Naive thymus-derived CD4-positive, alpha-beta T cell (primary cell): ENCODE measurements at places on chromosomes 7 and 10. TPM values are rescaled to one million over a fixed set of nuclear protein-coding genes. Genes with fewer than 3 reads are reported as not detected.

Gene ATAD1
- total RNA-seq = 53.4 TPM

GRCh38 chr7:87148332-87148955 is 3.8 kb upstream of the DMTF1 start:
- no peaks in the 10 kb centered on the region for H3K36me3 ChIP-seq
- no peak overlapping the region for H3K27ac ChIP-seq
- DNase-seq = no peak

GRCh38 chr7:143040209-143040715 is 11.9 kb upstream of the OR6V1 start:
- no peaks in the 10 kb centered on the region for H3K36me3 ChIP-seq
- no peak overlapping the region for H3K4me3 ChIP-seq
- DNase-seq = no peak
- H3K4me1 ChIP-seq = no peaks in the 10 kb centered on the region

DNA sequence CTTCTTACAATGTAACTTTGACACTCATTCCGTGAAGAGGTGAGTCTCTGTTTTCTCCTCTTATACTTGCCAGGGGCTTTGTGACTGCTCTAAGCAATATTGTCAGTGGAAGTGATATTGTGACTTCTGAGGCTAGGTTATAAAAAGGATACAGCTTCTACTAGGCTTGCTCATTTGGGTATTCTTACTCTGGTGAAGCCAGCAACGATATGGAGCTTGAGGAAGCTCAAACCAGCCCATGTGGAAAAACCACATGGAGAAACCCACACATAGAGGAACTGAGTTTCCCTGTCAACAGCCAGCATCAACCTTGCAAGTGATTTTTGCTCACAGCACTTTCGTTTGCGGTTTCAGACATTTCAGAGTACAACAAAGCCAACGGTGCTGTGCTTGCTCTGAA is 149.6 kb upstream of the SEMA3E start:
- H3K36me3 ChIP-seq = no peaks in the 10 kb centered on the region
- no peak overlapping the region for H3K27ac ChIP-seq
- DNase-seq = no peak
- H3K4me3 ChIP-seq = no peak overlapping the region
- H3K27me3 ChIP-seq = no peaks in the 10 kb centered on the region

Gene PON1
- not detected for total RNA-seq

GRCh38 chr10:6200734-6201515 is 1.8 kb upstream of the PFKFB3 start:
- DNase-seq = peak; percentile 47
- H3K27me3 ChIP-seq = no peaks in the 10 kb centered on the region
- peak overlapping the region; percentile 64 for H3K4me3 ChIP-seq
- no peaks in the 10 kb centered on the region for H3K36me3 ChIP-seq
- peaks cover 12% of the 10 kb centered on the region for H3K4me1 ChIP-seq

- H3K4me3 ChIP-seq = no peak overlapping the region
- H3K4me1 ChIP-seq = no peaks in the 10 kb centered on the region
- no peaks in the 10 kb centered on the region for H3K36me3 ChIP-seq
- no peaks in the 10 kb centered on the region for H3K27me3 ChIP-seq
- no peak for DNase-seq
Observed at GRCh38 chr10:6721480-6721879, 141.4 kb upstream of the PRKCQ start.

DNA sequence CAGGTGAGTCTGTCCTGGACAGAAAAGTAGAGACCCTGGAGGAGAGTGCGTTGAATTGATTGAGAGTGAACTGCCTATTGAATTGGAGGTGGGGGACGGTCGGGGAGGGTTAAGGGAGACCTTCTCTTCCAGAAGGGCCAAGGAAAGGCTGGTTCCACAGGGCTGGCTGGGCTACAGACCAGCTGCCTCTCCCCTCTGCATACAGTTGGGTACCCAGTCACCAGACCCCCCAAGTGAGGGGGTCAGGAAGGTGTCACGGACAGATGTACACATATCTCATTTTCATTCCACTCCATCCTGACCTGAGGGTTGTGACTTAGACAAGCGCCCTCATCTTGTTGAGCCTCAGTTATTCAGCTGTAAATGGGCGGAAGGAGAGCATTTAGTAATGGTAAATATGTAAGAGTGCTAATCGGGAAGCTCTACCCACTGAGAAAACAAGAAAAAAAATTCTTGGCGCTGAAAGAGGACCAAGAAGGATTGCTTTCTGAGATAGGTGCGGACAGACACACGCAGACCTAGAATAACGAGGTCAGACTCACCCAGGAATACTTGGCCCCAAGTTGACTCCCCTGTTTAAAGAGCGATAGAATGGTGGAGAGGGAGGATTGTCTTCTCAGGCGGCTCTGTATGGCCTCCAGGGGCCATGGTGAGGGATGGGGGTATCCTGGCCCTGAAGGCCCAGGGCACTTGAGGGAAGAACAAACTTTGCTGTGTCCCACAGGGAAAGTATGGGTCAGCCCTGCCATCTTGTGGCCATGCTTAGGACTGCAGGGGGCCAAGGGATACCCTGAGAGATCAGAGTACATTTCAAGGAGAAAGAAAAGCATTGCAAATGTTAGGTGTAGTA is 7.2 kb upstream of the MBL2 start:
- DNase-seq = no peak
- H3K27me3 ChIP-seq = no peaks in the 10 kb centered on the region
- no peaks in the 10 kb centered on the region for H3K4me1 ChIP-seq
- no peaks in the 10 kb centered on the region for H3K36me3 ChIP-seq
- H3K4me3 ChIP-seq = no peak overlapping the region
- H3K27ac ChIP-seq = no peak overlapping the region

Gene KEL
- total RNA-seq = 0.44 and 0.92 TPM in 2 replicates

DNA sequence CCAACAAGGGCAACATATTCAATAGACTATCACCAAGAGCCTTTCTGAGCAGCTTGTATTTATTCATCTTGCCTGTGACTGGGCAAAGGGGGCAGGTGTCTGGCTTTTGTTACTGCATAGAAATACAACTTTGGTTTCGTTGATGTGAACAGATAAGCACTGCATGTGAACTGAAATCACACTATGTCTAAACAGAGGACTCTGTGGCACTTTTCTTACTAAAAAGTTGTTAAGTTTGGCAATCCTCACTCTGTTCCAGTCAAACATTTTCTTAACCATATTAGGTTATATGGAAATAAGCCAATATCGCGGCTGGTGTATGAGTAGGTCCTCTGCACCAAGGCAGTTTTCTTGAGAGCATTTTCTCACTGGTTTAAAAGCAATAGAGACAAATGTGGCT is 48.5 kb downstream of the CALD1 start:
- no peak overlapping the region for H3K4me3 ChIP-seq
- H3K4me1 ChIP-seq = no peaks in the 10 kb centered on the region
- no peaks in the 10 kb centered on the region for H3K36me3 ChIP-seq
- no peaks in the 10 kb centered on the region for H3K27me3 ChIP-seq

Gene NAT16
- total RNA-seq = not detected

DNA sequence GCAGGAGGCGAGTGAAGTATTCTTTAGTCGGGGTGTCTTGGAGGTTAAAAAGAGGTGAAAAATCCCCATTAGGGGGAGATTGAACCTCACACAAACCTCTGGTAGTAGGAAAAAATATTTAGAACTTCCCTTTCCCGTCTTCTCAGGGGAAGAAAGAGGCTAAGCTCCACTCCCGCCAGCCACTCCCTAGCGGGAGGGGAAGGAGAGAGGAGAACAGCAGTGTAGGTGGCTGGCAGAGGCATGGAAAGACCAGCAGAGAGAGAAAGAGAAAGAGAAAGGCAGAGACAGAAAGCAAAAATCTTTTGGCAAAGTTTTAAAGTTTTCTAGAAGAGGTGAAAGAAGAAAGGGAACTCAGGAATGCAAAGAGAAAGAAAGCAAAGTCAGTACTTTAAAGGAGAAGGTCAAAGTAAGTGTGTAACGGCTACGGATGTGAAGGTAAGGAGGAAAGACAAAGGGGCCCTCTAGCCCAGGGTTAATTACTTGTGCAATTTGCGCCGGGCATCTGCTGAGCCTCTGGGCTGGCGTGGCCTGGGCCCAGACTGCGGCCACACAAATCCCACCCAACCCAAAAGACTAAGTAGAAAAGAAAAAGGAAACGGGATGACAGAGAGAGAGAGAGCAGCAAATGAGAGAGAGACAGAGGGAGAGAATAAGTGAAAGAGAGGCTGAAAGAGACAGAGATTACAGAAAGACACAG is 72.3 kb upstream of the ZNF746 start:
- no peak overlapping the region for H3K4me3 ChIP-seq
- no peak overlapping the region for H3K27ac ChIP-seq
- no peaks in the 10 kb centered on the region for H3K27me3 ChIP-seq
- H3K36me3 ChIP-seq = no peaks in the 10 kb centered on the region
- no peaks in the 10 kb centered on the region for H3K4me1 ChIP-seq

GRCh38 chr7:105268056-105268455 is 120.7 kb downstream of the SRPK2 start:
- DNase-seq = no peak
- H3K27me3 ChIP-seq = no peaks in the 10 kb centered on the region
- peak overlapping the region; percentile 69 for H3K27ac ChIP-seq

GRCh38 chr7:52120912-52121311 is 804.3 kb upstream of the COBL start:
- no peak overlapping the region for H3K27ac ChIP-seq
- H3K36me3 ChIP-seq = no peaks in the 10 kb centered on the region
- no peak for DNase-seq
- H3K27me3 ChIP-seq = no peaks in the 10 kb centered on the region

Gene CALY
- total RNA-seq = 5.1 TPM

GRCh38 chr10:70786799-70787415 is 1.7 kb upstream of the TBATA start:
- H3K36me3 ChIP-seq = no peaks in the 10 kb centered on the region
- no peak overlapping the region for H3K27ac ChIP-seq
- no peak overlapping the region for H3K4me3 ChIP-seq
- DNase-seq = no peak
- no peaks in the 10 kb centered on the region for H3K4me1 ChIP-seq

GRCh38 chr7:66505531-66506451 is 122.9 kb upstream of the KCTD7 start:
- no peak overlapping the region for H3K4me3 ChIP-seq
- no peak overlapping the region for H3K27ac ChIP-seq
- no peak for DNase-seq
- H3K27me3 ChIP-seq = no peaks in the 10 kb centered on the region
- H3K4me1 ChIP-seq = peaks cover 7% of the 10 kb centered on the region

GRCh38 chr7:86328801-86329433 is 314.8 kb upstream of the GRM3 start:
- H3K27me3 ChIP-seq = no peaks in the 10 kb centered on the region
- no peak for DNase-seq
- H3K36me3 ChIP-seq = no peaks in the 10 kb centered on the region
- no peak overlapping the region for H3K27ac ChIP-seq
- no peak overlapping the region for H3K4me3 ChIP-seq

Gene BTBD16
- not detected for total RNA-seq

DNA sequence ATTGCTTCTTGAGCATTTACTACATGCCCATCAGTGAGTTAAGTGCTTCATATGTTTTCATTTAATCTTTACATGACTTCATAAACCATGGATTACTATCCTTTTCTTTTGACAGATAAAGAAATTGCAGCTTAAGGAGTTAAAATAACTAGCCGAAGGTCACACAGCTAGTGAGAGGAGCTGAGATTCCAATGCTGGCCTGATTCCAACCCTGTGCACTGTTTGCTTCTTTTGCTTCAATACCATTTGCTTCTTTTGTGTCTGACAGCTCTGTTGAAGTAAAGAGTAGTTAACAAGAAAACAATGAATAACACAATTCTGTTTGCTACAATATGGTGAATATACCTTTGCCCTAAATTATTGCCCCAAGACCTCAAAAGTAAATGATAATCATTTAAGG is 132.4 kb downstream of the GRM3 start:
- no peak overlapping the region for H3K27ac ChIP-seq
- no peaks in the 10 kb centered on the region for H3K4me1 ChIP-seq
- H3K4me3 ChIP-seq = no peak overlapping the region
- DNase-seq = no peak
- no peaks in the 10 kb centered on the region for H3K36me3 ChIP-seq

DNA sequence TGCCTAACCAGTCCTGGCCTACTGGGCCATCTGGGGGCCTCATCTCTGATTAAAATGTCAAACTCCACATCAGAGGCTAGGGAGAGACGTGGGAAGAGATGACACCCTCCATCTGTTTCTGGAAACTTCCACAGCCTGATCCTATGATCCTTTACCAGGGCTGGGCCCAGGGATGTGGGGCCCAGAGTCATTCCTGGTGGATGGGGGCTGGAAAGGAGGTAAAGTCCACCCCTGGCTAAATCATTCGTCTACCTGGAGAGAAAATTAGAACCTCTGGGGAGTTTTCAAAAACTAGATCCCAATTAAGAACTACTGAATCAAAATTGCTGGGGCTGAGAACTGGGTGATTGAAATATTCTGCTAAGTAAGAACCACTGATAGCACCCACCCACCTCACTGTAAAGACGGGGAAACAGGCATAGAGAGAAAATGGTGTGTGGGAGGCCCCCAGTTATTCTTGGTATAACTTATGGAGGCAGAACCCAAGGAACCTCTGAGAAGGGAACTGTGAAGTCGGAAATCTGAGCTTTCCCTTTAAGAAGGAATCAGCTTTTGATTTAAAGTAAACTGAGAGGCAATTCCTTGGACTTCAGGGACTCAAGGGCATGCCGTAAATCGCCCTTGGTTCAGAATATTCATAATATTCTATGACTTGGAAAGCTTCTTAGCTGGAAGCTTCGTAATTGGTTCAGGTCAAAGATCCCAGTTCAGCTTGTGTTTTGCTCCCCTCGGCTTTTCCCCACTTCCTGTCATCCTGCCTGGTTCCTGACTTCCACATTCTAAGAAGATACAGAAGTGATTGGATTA is 53.1 kb downstream of the PRKAG2 start:
- DNase-seq = no peak
- no peak overlapping the region for H3K27ac ChIP-seq
- H3K36me3 ChIP-seq = no peaks in the 10 kb centered on the region
- no peaks in the 10 kb centered on the region for H3K4me1 ChIP-seq
- H3K27me3 ChIP-seq = no peaks in the 10 kb centered on the region

- peaks cover 10% of the 10 kb centered on the region for H3K27me3 ChIP-seq
- H3K36me3 ChIP-seq = no peaks in the 10 kb centered on the region
- H3K27ac ChIP-seq = no peak overlapping the region
- peaks cover 5% of the 10 kb centered on the region for H3K4me1 ChIP-seq
Observed at GRCh38 chr7:138980563-138981291, 462 bp downstream of the KIAA1549 start.

DNA sequence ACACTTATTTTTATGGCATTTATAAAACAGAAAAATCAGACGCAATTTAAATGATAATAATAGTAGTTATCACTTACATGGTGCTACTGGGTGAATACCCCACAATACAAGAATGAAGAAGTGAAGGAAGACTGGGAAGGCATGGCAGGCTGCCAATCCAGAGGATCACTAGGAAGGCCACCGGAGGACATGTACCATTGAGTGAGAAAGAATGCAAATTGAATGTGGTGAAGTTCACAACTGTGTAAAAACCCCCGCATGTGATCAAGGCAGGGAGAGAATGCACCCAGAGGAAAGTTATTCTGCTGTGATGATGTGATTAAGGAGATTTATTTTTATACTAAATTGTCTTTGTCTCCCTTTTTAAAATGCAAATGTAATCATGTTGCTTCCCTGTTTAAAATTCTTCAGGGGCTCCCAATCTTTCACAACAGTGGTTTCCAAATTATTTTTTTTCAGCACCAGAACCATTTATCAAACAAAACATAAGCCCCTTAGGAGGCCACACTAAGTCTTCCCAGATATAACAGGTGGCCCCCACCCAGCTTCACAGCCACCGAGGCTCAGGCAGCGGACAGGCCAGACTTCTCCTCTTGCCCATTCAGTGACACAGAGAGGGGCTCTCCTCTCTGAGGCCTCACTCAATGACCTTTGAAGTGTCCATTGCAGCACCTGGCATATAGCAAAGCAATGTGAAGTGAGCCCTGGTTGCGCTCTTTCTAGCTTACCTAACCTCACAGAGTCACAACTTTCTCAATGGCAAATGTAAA is 59.6 kb downstream of the FRMPD2 start:
- no peaks in the 10 kb centered on the region for H3K27me3 ChIP-seq
- no peak for DNase-seq
- no peak overlapping the region for H3K4me3 ChIP-seq
- no peak overlapping the region for H3K27ac ChIP-seq
